Fibroblast of lung (primary cell): ENCODE measurements at places on chromosomes 6 and 20. TPM values are rescaled to one million over a fixed set of nuclear protein-coding genes. Genes with fewer than 3 reads are reported as not detected.
A peak's percentile ranks its signal among the peaks of the same experiment; 100 is the strongest.

DNA sequence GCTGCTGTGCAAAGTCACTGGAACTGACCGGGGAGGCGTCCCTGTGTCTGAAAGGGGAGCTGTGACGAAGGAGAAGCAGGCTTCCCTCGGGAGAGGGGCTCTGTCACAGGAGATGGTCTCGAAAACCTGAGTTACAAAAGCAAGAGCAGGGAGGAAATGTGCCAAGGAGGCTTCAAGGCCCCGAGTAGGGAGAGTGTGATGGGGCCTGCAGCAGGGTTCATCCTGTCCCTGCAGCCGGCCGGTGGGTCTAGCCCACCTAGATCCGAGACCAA, 16.7 kb downstream of the DYNLT1 start:
- H3K4me1 ChIP-seq = peaks cover 12% of the 10 kb centered on the region
- no peak overlapping the region for H3K4me3 ChIP-seq
- H3K36me3 ChIP-seq = peaks cover 13% of the 10 kb centered on the region
- no peak for DNase-seq
- H3K27ac ChIP-seq = no peak overlapping the region
- no peaks in the 10 kb centered on the region for H3K27me3 ChIP-seq

- peaks cover 23% of the 10 kb centered on the region for H3K4me1 ChIP-seq
- DNase-seq = peak; percentile 89
- H3K36me3 ChIP-seq = no peaks in the 10 kb centered on the region
- no peaks in the 10 kb centered on the region for H3K27me3 ChIP-seq
These were observed 39.8 kb upstream of the ARHGAP18 start for GRCh38 chr6:129749749-129750120.

GRCh38 chr6:91033964-91034363, 447.1 kb upstream of the MAP3K7 start:
- no peak for DNase-seq
- no peaks in the 10 kb centered on the region for H3K4me1 ChIP-seq
- H3K36me3 ChIP-seq = no peaks in the 10 kb centered on the region
- H3K4me3 ChIP-seq = no peak overlapping the region

DNA sequence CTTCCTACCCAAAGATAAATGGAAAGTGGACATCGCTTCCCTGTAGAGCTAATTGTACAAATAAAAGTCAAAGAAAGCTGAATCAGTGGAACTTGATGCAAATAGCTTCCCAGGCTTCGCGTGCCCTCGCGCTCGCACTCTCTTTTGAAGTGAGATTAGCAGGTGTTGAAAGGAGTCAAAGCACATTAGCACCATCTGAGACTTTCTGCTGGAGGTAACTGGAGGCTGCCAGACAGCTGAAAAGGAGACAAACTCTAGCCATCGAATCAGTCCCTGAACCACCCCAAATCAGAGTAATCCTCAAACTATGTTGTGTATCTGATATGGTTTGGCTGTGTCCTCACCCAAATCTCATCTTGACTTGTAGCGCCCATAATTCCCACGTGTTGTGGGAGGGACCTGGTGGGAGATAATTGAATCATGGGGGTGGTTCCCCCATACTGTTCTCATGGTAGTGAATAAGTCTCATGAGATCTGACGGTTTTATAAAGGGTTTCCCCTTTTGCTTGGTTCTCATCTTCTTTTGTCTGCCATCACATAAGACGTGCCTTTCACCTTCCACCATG, 23.7 kb downstream of the SULF2 start:
- no peaks in the 10 kb centered on the region for H3K36me3 ChIP-seq
- H3K27me3 ChIP-seq = peaks cover 3% of the 10 kb centered on the region
- no peak overlapping the region for H3K27ac ChIP-seq
- H3K4me1 ChIP-seq = no peaks in the 10 kb centered on the region

GRCh38 chr20:54149765-54150264, 24.0 kb downstream of the CYP24A1 start:
- no peaks in the 10 kb centered on the region for H3K36me3 ChIP-seq
- no peaks in the 10 kb centered on the region for H3K4me1 ChIP-seq
- no peak overlapping the region for H3K27ac ChIP-seq

DNA sequence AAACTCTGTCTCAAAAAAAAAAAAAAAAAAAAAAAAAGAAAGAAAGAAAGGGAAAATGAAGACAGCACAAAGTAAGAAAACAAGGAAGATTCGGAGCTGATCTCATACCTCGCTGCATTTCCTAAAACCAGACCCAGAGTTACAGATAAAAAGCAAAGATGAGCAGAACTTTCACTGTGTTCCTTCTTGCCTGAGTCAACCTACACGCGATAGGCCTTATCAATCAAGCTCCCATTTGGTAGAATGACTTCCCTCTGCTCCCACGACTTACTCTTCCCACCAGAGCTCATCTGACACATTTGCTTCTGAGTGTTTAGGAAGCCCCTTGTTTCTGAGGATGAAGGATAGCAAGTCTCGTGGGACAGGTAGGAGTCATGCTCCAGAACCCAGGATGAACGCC, 302.9 kb downstream of the TFAP2A start:
- no peak overlapping the region for H3K27ac ChIP-seq
- no peaks in the 10 kb centered on the region for H3K4me1 ChIP-seq
- no peak for DNase-seq
- no peaks in the 10 kb centered on the region for H3K27me3 ChIP-seq
- H3K36me3 ChIP-seq = no peaks in the 10 kb centered on the region
- no peak overlapping the region for H3K4me3 ChIP-seq

DNA sequence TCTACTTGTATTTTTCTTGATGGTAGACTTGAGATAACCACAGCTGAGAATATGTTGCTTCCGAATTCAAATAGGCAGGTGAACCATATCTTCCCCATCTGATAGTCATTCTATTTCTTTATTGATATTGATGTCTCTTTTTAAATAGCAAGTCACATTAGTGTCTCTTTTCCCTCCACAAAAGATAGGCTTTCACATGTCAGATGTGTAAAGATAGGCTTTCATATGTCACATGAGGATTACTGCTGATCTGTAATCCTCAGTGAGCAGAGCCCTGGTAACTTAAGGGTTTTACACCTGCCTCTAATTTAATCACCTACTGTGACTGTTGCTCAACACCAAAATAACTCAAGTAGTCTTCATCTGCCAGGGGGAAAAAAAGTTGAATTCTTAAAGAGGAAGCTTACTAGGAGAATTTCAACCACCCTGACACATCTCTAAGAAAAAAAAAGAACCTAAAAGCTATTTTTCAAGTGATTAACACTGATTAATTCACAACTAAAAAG, 45.3 kb upstream of the TRDN start:
- H3K4me1 ChIP-seq = no peaks in the 10 kb centered on the region
- H3K36me3 ChIP-seq = no peaks in the 10 kb centered on the region
- no peak for DNase-seq
- H3K4me3 ChIP-seq = no peak overlapping the region
- H3K27ac ChIP-seq = no peak overlapping the region

GRCh38 chr6:16687045-16687444, 74.2 kb downstream of the ATXN1 start:
- no peak overlapping the region for H3K27ac ChIP-seq
- peaks cover 17% of the 10 kb centered on the region for H3K4me1 ChIP-seq
- DNase-seq = no peak
- no peaks in the 10 kb centered on the region for H3K36me3 ChIP-seq

GRCh38 chr6:75946146-75946831, 126.2 kb downstream of the IMPG1 start:
- no peak for DNase-seq
- H3K27ac ChIP-seq = no peak overlapping the region
- no peak overlapping the region for H3K4me3 ChIP-seq
- H3K27me3 ChIP-seq = no peaks in the 10 kb centered on the region
- no peaks in the 10 kb centered on the region for H3K36me3 ChIP-seq

DNA sequence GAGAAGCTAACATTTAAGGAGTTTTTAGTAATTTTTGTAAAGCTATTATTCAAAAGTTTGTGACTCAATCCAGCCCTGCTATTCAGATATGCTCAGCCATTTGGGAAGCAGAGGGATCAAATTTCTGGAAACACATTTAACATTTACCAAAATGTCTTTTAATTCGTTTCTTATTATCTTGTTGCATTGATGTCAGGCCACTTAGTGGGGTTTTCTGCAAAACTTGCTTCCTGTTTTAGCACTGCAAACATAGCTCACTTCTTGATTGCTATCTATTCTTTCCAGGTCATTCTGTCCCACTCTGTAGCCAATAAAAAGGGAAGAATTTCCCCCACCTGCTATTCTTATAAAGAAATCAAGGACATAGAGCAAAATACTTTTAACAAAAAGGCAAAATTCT, 176.9 kb upstream of the SUPT3H start:
- no peaks in the 10 kb centered on the region for H3K36me3 ChIP-seq
- no peak overlapping the region for H3K4me3 ChIP-seq
- DNase-seq = no peak
- peaks cover 8% of the 10 kb centered on the region for H3K4me1 ChIP-seq
- H3K27ac ChIP-seq = no peak overlapping the region

DNA sequence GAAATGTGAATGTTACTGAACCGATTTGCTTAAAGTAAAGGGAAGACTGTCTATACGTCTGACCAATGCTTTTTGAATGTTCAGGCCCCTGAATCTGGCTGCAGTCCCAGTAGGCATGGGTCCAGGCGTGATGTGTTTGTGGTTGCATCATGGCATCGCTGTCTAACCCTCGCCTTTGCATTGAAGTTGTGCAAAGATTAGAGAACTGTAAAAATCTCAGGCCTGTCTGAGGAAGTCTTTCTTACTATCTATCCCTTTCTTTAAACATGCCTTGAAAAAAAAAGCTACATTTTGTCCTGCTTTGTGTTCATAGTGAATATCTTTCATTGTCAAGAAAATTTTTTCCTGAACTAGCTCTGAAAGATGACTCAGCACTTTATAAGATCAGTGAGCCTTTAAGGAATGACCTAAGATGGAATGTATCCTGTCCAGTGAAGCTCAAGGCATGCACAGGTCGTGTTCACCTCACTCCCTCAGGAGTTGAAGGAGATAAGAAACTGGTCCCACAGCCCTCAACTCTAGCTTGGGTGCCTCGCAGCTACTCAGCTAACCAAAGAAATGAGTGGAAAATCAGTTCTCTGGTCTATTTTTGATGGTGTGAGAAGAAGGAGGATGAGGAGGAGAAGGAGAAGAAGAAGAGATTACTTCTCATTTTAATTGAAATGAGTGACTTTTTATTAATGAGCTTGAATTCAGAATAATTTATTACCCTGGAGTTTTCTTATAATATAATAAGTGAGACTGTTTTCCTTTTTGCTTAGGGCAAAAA, 48.6 kb downstream of the TPD52L1 start:
- no peaks in the 10 kb centered on the region for H3K27me3 ChIP-seq
- no peak overlapping the region for H3K4me3 ChIP-seq
- no peaks in the 10 kb centered on the region for H3K36me3 ChIP-seq
- H3K4me1 ChIP-seq = peaks cover 11% of the 10 kb centered on the region
- DNase-seq = peak; percentile 93

GRCh38 chr6:36052097-36052496, 24.5 kb downstream of the MAPK14 start:
- H3K27me3 ChIP-seq = no peaks in the 10 kb centered on the region
- H3K4me3 ChIP-seq = no peak overlapping the region
- DNase-seq = peak; percentile 85
- H3K4me1 ChIP-seq = peaks cover 4% of the 10 kb centered on the region
- H3K27ac ChIP-seq = no peak overlapping the region
- H3K36me3 ChIP-seq = no peaks in the 10 kb centered on the region

DNA sequence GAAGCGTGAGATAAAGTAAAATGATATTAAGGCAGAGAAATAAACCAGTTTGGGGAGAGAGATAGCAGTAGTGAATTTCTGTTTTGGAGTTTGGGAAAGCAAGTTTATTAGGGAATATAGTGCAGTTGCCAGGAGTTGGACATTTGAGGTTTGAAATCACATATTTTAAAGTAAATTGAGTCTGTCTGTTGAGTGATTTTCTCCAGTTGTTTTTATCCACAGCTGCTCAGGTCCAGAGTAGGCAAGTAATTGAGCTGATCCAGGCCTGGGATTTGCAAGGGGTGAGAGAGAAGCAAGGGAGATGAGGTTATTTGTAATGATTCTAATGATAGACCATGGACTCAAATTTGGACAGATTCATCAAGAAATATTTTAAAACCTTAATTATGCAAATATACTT, 481.9 kb downstream of the UTRN start:
- H3K4me3 ChIP-seq = no peak overlapping the region
- no peaks in the 10 kb centered on the region for H3K27me3 ChIP-seq
- no peaks in the 10 kb centered on the region for H3K36me3 ChIP-seq
- DNase-seq = no peak

DNA sequence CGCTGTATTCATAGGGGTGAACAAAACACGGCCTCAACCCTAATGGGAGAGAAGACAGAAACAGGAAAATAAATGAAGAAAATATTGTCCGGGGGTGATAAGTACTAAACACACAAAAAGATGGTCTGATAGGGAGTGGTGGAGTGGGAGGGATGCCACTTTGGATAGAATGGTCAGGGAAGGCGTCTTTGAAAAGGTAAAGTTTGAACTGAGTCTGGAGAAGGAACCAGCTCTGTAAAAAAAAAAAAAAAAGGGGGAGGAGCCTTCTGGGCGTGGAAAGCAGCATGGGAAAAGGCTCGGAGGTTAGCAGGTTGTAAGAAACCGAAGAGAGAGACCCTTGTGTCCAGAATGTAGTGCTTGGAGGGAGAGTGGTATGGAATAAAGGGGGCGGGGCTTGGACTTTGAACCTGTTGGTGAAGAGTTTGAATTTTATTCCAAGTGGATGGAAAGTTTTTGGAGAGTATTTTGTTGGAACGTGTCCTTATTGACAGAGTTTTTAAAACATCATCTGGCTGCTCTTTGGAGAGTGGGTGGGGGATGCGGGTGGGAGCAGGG, 1.8 kb downstream of the CHMP4B start:
- peak overlapping the region; percentile 82 for H3K4me3 ChIP-seq
- DNase-seq = no peak
- peak overlapping the region; percentile 98 for H3K27ac ChIP-seq

GRCh38 chr6:119501798-119502483, 152.4 kb upstream of the MAN1A1 start:
- H3K36me3 ChIP-seq = no peaks in the 10 kb centered on the region
- no peak overlapping the region for H3K4me3 ChIP-seq
- no peaks in the 10 kb centered on the region for H3K27me3 ChIP-seq
- no peak for DNase-seq

DNA sequence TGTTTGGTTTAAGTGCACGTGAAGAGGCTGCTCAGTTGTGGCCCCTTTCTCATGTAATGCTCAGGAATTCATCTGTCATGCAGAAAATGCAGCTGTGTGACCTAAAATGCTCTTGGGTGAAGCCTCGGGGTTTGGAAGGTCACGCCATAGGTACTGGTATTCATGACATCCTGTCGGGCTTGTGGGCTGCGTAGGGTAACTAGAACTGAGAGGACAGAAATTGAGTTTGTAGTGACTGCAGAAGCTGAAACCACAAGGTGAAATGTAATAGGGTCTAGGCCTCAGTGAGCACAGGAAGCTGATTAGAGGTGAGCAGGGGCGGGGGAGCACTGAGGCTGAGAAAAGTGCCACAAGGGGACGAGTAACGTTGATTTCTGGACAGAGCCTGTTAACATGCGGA, 128.8 kb downstream of the SOBP start:
- H3K27ac ChIP-seq = no peak overlapping the region
- no peak overlapping the region for H3K4me3 ChIP-seq
- H3K4me1 ChIP-seq = no peaks in the 10 kb centered on the region
- no peaks in the 10 kb centered on the region for H3K36me3 ChIP-seq
- no peaks in the 10 kb centered on the region for H3K27me3 ChIP-seq

PPIL6 gene
- total RNA-seq = 5.0 and 8.5 TPM in 2 replicates

SNRPB gene
- total RNA-seq = 78.9 and 82.7 TPM in 2 replicates

TMEM244 gene
- total RNA-seq = not detected in 2 replicates

TUBB2B gene
- 3.8 and 5.1 TPM in 2 replicates for total RNA-seq

PARD6B gene
- total RNA-seq = 0.83 and 1.0 TPM in 2 replicates

POU3F2 gene
- not detected in 2 replicates for total RNA-seq

LAMP5 gene
- total RNA-seq = 2.1 and 2.6 TPM in 2 replicates

DDRGK1 gene
- 32.9 and 35.5 TPM in 2 replicates for total RNA-seq
